Activated T-helper 1 cell treated with anti-CD3 and anti-CD28 coated beads, Interleukin-2, amount 50 U/mL, for 16 hours (primary cell): ENCODE measurements at places on chromosomes 3 and 15.

DNA sequence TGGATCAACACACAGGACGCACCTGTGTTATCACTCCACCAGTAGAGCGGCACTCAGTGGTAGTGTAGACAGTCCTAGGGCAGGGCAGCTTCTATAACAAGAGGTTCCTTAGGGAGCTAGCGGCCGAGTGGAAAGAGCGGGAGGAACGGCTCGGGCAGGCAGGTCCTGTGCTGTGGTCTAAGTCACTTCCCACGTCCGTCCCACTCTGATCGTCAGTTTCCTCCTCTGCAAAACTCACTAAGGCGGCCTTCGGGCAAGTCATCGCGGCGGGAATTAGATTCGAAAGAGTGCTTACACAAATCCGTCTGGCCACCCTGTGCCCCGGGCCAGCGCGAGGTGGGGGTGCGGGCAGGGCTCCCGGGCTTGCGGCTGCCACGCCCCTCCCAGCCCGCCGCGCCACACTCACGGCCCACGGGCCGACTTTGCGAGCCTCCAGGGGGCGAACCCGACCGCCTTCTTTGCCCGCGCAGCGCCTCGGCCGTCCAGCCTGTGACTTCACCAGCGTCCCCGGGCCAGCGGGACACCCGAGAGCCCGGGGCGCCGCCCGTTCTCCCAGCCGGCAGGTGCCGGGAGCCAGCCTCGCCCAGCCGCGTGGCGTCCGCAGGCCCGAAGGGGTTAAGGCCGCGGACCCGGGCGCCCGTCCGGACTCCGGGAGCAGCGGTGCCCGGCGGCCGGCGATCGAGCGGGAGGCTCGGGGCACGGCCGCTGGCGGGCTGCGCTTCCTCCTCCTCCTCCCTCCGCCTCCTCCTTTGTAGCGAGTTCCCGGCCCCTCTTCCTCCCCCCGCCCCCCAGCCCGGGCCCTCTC lies 416 bp upstream of the CORO2B start:
- no peak for DNase-seq

GRCh38 chr3:9036404-9037131 lies 73.3 kb upstream of the RAD18 start:
- DNase-seq = no peak

DNA sequence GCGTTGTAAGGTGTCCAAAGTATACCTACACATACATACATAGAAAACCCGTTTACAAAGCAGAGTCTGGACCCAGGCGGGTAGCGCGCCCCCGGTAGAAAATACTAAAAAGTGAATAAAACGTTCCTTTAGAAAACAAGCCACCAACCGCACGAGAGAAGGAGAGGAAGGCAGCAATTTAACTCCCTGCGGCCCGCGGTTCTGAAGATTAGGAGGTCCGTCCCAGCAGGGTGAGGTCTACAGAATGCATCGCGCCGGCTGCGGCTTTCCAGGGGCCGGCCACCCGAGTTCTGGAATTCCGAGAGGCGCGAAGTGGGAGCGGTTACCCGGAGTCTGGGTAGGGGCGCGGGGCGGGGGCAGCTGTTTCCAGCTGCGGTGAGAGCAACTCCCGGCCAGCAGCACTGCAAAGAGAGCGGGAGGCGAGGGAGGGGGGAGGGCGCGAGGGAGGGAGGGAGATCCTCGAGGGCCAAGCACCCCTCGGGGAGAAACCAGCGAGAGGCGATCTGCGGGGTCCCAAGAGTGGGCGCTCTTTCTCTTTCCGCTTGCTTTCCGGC lies 318.6 kb downstream of the FGF12 start:
- no peak for DNase-seq

DNA sequence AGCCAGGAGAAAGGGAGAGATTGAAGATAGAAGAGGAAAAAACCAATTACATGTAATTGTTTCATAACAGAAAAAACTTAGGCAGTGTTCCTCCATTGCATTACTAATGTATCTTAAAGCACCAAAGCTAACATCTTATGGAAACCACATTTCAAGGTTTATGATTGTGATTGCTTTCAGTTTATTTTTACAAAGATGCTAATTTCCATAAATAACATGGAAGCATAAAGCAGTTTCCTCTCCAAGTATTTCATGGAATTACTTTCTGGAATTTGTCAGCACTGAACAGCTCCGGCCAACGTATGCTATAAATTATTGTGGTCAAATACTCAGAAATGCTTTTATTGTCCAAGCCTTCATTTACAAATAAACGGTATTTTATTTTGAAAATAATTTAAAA lies 11.6 kb downstream of the ADAMTSL3 start:
- DNase-seq = no peak

DNA sequence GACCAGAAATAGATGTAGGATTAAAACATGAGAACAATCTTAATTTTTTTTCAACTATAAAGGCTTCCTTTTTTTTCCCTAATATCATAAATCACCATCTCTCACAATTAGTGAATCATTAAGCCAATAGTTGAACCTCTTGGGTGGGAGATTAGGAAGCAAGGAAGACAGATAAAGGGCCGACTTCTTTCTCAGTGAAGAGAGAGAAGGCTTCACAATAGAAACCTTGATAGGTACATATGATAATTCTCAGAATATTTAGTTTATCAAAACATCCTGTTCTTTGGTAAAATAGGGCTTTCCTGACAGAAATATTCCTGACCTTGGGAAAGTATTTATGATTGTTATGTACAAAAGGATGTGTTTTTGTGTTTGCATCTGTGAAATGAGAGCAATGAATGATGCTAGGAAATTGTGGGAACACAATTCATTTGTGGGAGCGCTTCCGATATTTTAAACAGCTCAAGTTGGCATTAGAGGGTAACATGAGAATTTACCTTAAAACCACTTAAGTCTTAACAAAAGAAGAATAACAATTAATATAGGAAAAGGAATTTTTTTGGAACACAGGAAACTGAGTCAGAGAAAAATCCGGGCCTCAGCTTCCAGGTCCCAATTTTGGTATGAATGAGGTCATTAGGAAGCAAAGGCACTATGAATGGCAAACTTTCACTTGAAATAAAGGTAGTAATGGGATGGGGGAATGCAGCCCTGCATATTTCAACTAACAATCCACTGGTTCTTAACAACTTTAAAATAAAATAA lies 263.2 kb upstream of the TGFBR2 start:
- DNase-seq = no peak

DNA sequence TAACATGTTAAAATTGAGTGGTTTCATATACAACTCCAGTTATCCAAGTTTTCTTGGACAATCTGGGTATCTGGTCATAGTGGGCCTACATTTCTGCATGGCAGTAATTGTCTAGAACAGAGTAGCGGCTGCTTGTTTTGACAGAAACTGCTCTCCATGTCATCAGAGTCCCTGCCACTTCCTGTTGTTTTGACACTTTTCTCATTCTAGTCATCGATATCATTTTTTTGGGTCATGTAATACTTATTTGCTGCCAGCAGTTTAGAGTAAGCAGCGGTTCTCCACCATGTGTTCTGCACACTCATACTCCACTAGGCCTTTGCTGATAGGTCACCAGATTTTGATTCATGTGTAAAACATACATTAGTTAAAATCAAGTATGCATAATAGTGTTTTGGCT lies 81.5 kb downstream of the SLC25A26 start:
- DNase-seq = no peak
